ENCODE measurements at places on chromosomes 3 and 15.

GRCh38 chr3:101976473-101976872, 127.2 kb downstream of the NFKBIZ start:
- DNase-seq, result no peak

DNA sequence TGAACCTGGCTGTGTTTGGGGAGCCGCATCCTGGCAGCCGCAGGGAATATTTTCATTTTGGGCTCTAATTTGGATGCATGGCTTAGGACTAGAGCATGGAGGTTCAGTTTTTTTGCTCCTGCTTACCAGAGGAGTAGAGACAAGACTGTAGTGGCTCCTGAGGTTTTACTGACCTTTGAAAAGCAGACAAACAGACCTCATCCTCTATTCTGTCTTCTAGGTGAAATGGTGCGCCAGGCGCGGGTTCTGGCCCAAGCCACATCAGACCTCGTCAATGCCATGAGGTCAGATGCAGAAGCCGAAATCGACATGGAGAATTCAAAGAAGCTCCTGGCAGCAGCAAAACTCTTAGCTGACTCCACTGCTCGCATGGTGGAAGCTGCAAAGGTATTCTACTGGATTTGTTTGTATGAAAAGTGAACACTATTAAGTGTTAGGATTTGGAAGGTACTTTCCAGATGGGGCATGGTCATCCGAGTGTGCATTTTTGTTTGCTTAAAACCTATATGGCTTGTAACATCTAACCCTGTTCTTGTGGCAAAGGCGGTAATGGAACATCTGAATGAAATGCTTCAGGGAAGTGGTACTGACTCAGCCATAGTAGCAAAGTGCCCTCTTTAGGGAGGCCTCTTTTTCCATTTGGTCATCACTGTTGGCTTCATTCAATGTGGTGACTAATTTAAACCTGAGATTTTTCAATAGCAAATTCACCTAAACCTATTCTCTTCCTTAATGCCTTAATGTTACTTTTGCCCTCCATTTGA, 330.7 kb upstream of the TPM1 start:
- DNase-seq, result no peak

DNA sequence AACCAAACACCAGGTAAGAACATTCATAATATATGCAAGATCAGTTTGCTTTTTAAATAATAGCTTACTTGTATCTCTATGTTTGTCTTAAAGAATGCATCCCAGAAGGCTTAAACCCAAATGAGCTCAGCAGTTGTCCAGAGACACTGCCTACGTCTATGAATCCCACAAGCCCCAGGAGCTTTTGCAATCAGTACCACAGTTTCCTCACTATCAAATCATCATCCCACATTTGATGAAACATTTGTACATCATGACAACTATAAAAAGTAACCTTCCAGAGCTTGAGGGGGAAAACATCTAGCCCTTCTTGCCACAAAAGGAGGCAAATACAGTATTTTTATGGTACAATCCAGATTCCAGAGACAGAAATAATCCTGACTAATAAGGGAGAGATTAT, 63.7 kb downstream of the ATP8B4 start:
- no peak for DNase-seq

DNA sequence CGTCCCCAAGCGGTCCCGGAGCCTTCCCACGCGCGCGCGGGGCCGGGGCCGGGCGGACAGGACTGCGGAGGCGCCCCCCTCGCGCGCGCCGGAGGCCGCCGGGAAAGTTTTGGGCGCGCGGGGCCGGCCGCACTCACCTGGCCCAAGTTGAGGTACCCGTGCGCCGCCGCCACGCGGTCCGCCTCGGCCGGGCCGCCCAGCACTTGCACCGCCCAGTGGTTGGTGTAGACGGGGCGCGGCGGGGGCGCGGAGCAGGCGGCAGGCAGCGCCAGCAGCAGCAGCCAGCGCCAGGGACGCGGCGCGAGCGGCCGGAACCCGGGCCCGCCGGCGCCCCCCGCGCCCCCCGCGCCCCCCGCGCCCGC, 289 bp downstream of the PCSK6 start:
- no peak for DNase-seq

GRCh38 chr3:12978682-12979081, 94.5 kb downstream of the IQSEC1 start:
- no peak for DNase-seq

GRCh38 chr3:43581343-43581742, 40.5 kb downstream of the ANO10 start:
- DNase-seq, result no peak

Measured in NCI-H1092 (cell line).